ENCODE measurements at places on chromosomes 11 and 22. TPM values are rescaled to one million over a fixed set of nuclear protein-coding genes. Genes with fewer than 3 reads are reported as not detected.

APOL5 gene
- total RNA-seq = not detected

MMP3 gene
- total RNA-seq = not detected

TPH1 gene
- total RNA-seq = not detected

MRGPRD gene
- not detected for total RNA-seq

MS4A10 gene
- not detected for total RNA-seq

IFITM1 gene
- total RNA-seq = 0.37 TPM

C11orf21 gene
- total RNA-seq = not detected

RIBC2 gene
- total RNA-seq = 1.3 TPM

FOLR3 gene
- total RNA-seq = not detected

MS4A15 gene
- not detected for total RNA-seq

APOBEC3A gene
- total RNA-seq = not detected

SAA1 gene
- total RNA-seq = 0.98 TPM

LRRC4C gene
- not detected for total RNA-seq

MAPK8IP2 gene
- total RNA-seq = 0.34 TPM

MISFA gene
- 1.0 TPM for total RNA-seq

CARD16 gene
- total RNA-seq = 86.3 TPM

OTOG gene
- not detected for total RNA-seq

ANO3 gene
- total RNA-seq = not detected

CCDC188 gene
- total RNA-seq = 9.4 TPM

VPREB3 gene
- total RNA-seq = not detected

MIAT gene
- total RNA-seq = 0.19 TPM

NPAS4 gene
- total RNA-seq = not detected

FREY1 gene
- total RNA-seq = 0.85 TPM

LTO1 gene
- 16.0 TPM for total RNA-seq

SGSM1 gene
- 7.2 TPM for total RNA-seq

CCDC157 gene
- 1.5 TPM for total RNA-seq

LRRN4CL gene
- 0.51 TPM for total RNA-seq

LRRC10B gene
- not detected for total RNA-seq

OR51S1 gene
- total RNA-seq = not detected

SPDYC gene
- not detected for total RNA-seq

SMC1B gene
- not detected for total RNA-seq

TSKU gene
- 8.7 TPM for total RNA-seq

CALCA gene
- total RNA-seq = not detected

OR10G8 gene
- total RNA-seq = not detected

ACR gene
- total RNA-seq = 0.34 TPM

SCARF2 gene
- 12.0 TPM for total RNA-seq

BLID gene
- not detected for total RNA-seq

PMM1 gene
- 3.6 TPM for total RNA-seq

DBX1 gene
- not detected for total RNA-seq

RAG1 gene
- total RNA-seq = 1.0 TPM

FLRT1 gene
- not detected for total RNA-seq

TCN2 gene
- total RNA-seq = 101 TPM

TSSK2 gene
- total RNA-seq = not detected

RELT gene
- total RNA-seq = 6.7 TPM

EHF gene
- total RNA-seq = 0.17 TPM

NDUFS8 gene
- 104 TPM for total RNA-seq
